ENCODE measurements at places on chromosomes 5 and 9.

DNA sequence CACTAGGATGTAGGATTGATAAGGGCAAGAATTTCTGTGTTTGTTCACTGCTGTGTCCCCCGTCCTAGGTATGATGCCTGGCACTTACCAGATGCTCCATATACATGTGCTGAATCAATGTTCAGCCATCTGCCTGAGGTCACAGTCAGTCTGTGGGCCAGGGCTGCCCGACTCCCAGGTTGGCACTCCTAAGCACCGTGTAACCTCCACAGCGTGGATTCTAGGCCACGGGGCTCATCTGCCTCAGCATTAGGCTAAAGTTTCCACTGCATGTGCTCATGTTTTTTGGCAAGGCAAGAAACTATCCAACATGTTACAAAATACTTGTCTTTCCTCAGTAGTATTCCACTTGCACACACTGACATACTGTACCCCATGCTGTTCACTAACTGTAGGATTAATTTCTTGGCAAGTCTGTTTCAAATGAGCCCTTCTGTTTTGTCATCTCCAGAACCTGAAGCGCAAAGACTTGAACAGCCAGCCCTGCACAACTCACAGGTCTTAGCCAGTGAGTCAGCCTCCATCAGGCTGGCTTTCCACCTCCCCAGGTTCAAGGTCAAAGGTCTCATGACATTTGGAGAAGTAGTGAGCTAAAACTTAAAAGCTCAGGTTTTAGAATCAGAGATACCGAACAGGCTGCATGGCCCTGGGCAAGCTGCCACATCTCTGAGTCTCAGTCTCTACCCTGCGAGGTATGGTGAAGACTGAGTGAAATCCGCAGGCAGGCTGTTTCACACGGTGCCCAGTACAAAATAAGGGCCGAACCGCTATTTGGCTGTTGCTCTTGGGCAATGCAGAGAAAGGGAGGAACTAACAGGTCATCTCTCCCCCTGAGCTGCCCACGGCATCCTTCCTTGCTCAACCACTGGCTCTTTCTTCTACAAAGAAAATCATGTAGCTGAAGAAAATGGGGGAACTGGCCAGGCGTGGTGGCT lies 7.2 kb downstream of the TOR1A start:
- DNase-seq: no peak

- DNase-seq: no peak
Observed at GRCh38 chr5:58925627-58926540, 343.0 kb downstream of the RAB3C start.

DNA sequence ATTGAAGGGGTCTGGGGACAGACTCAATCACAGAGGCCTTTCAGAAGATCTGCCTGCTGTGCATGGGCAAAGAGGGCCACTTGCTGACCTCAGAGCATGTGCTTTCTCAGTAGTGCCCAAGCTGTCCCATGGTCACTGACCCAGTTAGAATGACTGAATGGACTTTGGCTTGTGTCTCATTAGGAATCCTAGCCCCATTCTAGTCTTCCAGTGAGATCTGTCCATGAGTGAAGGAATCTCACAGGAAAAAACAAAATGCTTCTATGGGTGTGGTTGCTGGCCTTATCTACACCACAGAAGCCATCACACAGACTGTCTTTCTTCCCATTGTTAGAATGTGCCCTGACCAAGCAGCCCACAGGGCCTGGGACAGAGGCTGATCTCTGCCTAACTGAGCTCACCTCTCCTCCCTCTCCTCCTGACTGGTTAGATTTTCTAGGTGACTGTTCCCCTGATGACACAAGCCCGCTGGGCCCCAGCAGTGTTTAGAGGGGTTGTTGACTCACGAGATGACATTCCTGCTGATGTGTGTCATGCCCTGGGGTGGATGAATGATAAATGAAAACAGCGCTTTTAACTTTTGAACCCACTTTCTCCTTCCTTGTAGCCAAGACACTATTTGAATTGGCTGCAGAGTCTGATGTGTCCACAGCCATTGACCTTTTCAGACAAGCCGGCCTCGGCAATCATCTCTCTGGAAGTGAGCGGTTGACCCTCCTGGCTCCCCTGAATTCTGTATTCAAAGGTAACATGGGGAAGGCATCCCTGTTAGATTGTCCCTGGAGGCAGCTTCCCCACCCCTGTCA lies 24.8 kb downstream of the TGFBI start:
- DNase-seq: peak; percentile 98

DNA sequence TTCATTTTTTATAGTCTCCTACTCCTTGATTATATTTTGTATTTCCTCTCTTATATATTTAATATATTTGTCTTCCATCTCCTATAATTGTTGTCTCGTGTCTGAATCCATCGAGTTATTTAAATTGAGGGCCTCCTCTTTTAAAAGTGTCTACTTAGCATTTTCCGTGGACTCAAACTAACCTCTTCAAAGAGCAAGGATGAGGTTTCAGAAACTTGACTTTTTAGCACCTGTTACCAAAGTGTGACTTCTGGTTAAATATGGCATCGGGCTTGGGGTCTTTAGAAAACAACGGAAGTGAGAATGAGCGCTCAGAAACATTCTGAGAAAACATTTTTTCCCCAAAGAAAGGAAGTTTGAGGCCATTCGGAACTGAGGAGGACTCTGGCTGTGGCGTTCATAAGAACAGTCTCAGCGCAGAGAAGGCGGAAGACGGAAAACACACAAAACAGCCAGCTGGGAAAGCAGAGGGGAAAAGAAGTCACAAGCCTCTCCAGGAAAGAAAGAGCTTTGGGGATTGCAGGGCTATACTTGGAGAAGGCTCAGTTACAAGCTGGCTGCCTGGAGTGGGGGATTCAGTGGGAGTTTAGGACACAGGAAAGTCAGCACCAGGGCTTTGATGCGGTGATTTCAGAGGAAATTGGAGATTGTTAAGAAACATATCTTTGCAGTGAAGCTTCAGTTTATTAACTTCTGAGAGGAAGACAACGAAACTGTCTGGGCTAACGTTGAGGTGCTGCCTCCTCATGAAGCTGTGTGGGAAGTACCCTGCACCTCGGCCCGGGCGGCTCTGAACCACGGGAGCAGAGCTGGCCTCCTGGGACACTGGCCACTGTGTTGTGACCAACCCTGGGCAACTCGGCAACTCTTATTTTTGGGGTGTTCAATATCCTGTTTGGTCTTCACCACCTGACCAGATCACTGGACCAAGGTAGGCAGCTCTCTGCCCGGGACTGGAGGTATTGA lies 25.1 kb upstream of the IRX2 start:
- DNase-seq: no peak

GRCh38 chr5:158553195-158553961 lies 546.3 kb downstream of the EBF1 start:
- DNase-seq: no peak

DNA sequence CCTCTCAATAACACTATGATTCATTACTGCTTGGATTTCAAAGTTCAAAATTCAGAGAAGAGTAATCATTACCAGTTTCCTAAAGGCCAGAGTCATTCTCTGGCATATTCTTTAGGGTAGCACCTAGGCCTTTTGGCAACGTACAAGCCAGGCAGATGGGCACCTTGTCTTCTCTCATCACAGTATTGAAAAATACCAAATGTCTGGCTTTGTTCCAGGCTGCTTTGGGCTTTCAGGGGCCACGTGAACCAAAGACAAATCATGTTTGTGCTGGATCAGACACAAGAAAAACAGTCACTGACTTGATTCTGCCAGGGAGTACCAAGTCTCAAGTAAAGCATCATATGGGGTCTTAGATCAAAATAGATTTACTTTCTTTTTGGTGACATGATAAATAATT lies 15.5 kb downstream of the MEGF9 start:
- DNase-seq: no peak

DNA sequence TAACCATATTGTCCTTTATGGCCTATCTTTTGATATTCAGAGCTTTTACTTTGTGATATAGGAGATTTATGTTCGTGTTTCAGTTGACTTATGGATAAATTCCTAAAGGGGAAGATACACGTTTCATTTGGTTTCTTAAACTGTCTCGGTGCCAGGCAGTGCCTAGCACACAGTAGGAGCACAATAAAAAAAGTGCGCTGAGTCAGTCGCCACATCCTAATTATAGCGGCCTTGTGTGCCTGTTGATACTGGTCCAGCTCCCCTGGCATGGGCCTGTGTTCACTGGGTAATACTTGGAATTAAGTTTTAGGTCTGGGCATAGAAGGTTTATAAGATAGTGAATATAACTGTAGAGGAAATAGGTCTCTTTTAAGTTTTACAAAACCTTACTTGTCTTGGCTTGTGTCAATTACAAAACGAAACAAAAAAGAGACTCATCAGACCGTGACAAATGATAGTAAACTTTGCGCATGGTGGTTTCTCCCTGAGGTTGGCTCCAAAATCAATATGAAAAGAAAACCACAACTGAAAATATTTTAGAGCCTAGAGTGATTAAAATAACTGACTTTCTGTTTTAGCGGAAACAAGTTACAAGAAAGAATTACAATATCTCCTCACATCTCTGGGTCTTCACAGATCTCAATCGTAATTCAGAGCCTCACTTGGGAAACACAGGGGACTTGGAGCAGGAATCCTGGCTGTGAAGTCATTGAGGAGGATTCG lies 84.8 kb downstream of the MVB12B start:
- DNase-seq: peak; percentile 37

DNA sequence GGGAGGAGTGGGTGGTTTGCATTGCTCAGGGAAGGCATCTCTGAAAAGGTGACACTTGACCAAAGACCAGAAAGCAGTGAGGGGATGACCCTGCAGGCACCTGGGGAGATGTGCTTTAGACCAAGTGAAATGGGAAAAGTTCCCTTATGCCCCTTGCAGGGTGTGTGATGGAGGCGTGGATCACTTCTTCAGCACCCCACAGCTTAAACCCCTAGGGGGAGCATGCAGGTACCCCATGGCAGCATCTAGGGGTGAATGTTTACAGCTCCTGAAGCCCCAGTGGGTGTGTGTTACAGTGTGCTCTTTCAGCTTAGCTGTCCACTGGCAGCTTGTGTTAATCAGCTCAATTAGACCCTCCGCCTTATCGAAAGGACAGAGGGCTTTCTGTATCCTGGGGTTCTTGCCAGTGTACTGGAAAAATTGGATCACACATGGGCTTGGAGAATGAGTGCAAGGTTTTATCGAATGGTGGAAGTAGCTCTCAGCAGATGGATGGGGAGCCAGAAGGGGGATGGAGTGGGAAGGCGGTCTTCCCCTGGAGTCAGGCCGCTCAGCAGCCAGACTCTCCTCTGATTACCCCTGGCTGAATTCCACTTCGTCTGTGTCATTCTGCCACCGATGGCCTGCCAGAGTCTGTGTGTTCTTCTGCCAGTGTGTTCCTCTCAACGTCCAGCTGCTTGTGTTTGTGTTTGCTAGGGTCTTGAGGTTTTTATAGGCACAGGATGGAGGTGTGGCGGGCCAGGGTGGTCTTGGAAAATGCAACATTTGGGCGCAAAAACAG lies 6.3 kb downstream of the BHMT2 start:
- no peak for DNase-seq

GRCh38 chr5:131595088-131596033 lies 39.7 kb downstream of the RAPGEF6 start:
- no peak for DNase-seq

DNA sequence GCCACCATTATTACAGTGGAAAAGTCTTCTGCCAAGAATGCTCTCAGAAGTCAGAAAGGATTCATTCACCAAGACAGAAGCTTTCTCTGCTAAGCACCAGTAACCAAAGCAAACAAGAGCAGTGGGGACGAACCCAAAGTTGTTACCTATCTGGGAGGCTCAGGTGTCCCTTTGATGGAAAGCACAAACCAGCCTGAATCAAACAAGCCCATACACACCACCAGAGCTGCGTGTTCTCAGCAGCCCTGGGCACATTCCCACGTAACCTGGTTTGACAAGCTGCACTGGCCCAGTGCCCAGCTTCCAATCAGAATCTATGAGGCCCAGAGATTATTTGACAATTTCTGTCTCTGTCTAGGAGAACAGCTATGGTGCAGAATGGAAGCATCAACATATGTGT lies 252.6 kb downstream of the ACTL7B start:
- no peak for DNase-seq

- peak; percentile 97 for DNase-seq
Observed at GRCh38 chr5:16992006-16992405, 55.9 kb upstream of the MYO10 start.

DNA sequence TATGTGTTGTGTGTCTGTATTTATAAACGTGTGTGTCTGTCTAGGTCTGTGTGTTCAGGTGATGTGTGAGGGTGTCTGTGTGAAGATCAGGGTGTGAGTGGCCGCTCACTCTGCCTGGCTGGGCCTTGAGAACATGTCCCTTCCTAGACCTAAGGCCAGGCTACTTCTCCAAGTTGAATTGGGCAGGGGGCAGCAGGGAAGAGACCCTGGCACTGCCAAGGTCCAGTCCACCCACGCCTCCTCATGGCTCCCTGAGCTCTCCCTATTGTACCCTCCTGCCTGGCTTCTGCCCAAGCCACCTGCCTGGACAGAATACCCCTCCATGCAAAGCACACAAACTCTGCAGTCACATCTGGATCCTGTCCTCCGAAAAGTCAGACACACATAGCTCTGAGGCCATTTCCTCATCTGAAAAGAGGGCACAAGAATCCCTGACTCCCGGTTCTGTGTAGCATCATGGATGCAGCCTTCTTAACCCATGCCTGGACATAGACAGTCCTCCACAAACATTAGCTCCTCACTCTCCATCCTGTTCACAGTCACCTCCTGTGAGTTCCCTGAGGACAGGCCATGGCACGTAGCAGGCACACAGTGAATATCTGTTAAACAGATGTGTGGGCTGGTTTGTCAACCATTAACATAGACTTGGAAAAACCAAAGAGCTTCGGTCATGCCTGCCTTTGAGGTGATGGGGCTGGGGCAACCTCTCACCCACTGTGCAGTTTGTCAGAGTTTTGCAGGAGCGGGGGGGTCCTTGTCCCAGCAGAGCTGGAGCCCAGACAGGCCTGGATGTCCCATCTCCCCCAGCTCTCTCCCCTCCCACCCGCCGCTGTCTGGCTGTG lies 167.8 kb upstream of the MVB12B start:
- no peak for DNase-seq

Measured in SW480 (cell line).